ENCODE measurements at places on chromosomes 3 and 15.

- no peak for DNase-seq
Measured at GRCh38 chr3:155890671-155891190, 20.3 kb downstream of the GMPS start.

- DNase-seq: peak; percentile 5
Measured at GRCh38 chr3:109023656-109024254, 70.1 kb upstream of the GUCA1C start.

GRCh38 chr3:14429640-14430039, 27.2 kb downstream of the SLC6A6 start:
- no peak for DNase-seq

GRCh38 chr15:74549816-74550215, 8.8 kb downstream of the ARID3B start:
- DNase-seq: no peak

DNA sequence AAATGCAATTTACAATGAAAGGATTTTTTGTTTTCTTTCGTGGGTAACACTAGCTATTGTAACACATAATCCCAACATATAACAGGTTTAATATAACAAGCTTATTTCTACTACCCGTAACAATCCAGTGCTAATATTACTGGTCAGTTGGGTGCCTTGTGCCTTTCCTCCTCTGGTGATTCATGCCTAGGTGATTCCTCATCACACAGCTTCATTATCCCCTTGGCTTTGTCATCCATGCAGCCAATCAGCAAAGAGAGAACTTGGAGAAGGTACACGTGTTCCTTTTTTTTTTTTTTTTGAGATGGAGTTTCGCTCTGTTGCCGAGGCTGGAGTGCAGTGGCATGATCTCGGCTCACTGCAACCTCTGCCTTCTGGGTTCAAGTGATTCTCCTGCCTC, 30.7 kb downstream of the CHST14 start:
- no peak for DNase-seq
